ENCODE measurements at places on chromosomes 5 and 9. TPM values are rescaled to one million over a fixed set of nuclear protein-coding genes. Genes with fewer than 3 reads are reported as not detected.

The C9orf153 gene
- total RNA-seq, result 0.42 TPM

The LCN1 gene
- not detected for total RNA-seq

The AMBP gene
- total RNA-seq, result not detected

The IRX1 gene
- total RNA-seq, result not detected

The OR13C2 gene
- total RNA-seq, result not detected

The PCDHB10 gene
- total RNA-seq, result 0.64 TPM

The FOXI1 gene
- total RNA-seq, result not detected

The CDHR2 gene
- total RNA-seq, result 0.20 TPM

The HTR4 gene
- total RNA-seq, result not detected

The COL23A1 gene
- total RNA-seq, result 20.4 TPM

The BRD3 gene
- 28.7 TPM for total RNA-seq

The ARID3C gene
- not detected for total RNA-seq

The ANKRD31 gene
- not detected for total RNA-seq

The NPR3 gene
- total RNA-seq, result 16.3 TPM

The CTSV gene
- 0.27 TPM for total RNA-seq

The NKD2 gene
- 3.4 TPM for total RNA-seq

Data from left ventricle myocardium superior (tissue), 1 donor.